Fibroblast of skin of back (primary cell): ENCODE measurements at places on chromosomes 3 and 15.

DNA sequence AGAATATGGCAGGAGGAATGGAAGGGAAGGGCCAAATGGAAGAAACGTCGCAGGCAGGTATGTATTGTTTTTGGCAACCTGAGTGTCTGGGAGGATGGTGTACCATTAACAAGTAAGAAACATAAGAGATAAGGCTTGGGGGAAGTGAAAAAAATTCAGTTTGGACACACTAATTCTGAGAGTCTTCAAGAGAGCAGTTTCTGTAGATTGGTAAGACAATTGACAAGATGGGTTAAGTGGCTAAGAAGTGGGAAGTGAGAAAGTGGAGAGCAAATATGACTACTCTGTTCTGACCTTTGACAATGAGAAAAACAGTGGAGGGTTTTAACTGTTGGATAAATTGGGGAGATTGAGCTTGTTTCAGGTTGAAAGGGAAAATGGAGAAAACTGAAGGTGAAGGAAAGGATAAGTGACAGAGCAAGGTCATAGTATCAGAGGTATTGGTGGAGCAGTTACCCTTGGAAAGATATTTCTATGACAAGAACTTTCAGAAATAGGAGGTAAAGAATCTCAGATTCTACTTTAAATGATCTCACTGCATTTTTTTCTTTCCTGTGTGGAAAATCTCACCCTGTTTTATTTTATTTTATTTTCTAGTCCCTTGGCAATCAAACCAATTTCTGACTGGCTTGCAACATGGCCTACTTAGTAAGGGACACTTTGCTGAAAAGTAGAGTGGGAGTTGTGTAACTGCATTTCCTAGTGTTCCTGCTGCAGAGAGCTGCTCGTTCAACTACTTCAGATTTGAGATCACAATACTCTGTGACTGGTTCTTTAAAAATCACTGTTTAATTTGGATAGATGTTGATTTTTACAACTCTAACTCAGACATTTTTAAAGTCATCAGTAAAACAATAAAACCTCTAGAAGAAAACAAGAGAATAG lies 23.1 kb upstream of the GABPB1 start:
- DNase-seq, result no peak

GRCh38 chr3:190169243-190169642 lies 48.5 kb upstream of the P3H2 start:
- no peak for DNase-seq

GRCh38 chr3:53842436-53843194 lies 3.6 kb downstream of the CHDH start:
- no peak for DNase-seq

DNA sequence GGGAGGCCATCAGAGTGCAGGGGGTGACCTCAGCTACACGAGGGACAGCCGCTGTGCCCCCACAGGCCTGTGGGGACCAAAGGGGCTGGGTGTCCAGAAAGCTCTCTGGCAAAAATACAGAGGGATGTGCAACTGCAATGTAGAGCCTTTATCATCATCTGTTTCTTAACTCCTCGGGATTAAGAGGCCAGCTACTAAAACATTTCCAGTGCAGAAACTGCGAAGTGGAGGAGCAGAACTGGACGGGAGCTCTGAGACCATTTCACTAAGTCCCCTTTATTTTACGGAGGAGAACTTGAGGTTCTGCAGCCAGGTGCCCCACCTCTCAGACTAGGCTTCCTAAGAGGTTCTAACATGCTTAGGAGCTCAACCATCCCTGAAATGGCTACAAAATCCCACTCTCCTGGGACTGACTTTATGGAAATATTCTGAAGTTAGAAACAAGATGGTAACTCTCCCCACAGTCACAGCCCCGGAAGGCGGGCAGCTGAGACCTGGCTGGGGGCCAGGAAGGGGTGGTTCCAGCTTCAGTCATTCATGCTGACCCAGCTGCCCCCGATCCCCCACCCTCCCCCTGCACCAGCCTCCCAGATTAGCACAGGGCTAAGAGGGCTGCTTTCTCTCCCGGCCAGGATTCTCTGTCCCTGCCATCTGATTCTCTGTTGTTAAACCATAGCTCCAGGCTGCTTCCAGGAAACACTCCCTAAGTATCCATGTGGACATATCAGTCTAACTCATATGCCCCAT lies 40.3 kb downstream of the UMPS start:
- DNase-seq, result peak; percentile 48

GRCh38 chr15:33975022-33975565 lies 6.8 kb downstream of the CHRM5 start:
- DNase-seq, result no peak

GRCh38 chr15:94105760-94106159 lies 125.6 kb upstream of the MCTP2 start:
- DNase-seq, result no peak

- no peak for DNase-seq
These were observed 111.9 kb downstream of the OXSM start for GRCh38 chr3:25901796-25902195.

DNA sequence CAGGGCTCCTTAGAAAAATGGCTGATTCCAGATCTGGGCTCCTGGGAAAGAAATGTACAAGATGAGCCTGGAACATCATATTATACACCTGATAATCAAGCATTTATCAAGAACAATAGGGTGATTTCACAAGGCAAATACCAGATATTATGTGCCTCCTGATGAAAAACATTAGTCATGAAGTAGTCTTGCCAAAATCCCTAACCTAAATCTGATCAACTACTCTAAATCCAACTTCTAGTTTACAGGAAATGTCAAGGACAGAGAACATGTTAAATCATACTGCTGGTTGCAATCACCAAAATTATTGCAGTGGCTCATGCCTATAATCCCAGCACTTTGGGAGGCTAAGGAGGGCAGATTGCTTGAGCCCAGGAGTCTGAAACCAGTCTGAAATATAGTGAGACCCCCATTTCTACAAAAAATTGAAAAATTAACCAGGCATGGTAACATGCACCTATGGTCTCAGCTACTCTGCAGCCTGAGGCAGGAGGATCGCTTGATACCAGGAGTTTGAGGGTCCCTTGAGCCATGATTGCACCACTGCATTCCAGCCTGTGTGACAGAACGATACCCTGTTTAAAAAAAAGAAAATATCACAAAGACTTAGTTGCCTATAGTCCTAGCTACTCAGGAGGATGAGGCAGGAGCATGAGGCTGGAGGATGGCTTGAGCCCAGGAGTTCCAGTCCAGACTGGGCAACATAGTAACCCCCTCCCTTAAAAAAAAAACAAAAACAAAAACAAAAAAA lies 34.9 kb upstream of the ATP13A3 start:
- DNase-seq, result peak; percentile 59

- no peak for DNase-seq
These were observed 213.7 kb downstream of the ALCAM start for GRCh38 chr3:105580296-105580965.

DNA sequence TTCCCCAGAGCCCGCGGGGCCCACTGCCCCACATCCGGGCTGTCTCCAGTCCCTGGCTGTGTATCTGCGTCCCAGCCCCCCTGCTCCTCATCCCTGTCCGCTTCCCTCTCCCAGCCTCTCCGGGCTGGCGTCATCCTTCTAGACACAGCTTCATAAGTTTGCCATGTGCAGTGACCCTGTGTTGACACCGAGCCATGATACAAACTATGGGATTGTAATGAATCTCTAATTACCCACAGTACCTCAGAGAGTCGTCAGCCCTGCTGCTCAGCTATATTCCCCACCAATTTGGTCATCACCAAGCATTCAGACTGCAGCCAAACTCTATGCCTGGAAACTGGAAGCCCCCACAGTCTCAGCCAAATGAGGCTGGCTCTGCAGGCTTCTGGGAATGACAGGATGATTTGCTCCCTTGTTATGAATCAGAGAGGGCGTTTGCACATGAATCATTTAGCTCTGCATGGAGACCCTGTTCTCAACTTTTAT lies 466.1 kb upstream of the ATP11B start:
- peak; percentile 74 for DNase-seq

DNA sequence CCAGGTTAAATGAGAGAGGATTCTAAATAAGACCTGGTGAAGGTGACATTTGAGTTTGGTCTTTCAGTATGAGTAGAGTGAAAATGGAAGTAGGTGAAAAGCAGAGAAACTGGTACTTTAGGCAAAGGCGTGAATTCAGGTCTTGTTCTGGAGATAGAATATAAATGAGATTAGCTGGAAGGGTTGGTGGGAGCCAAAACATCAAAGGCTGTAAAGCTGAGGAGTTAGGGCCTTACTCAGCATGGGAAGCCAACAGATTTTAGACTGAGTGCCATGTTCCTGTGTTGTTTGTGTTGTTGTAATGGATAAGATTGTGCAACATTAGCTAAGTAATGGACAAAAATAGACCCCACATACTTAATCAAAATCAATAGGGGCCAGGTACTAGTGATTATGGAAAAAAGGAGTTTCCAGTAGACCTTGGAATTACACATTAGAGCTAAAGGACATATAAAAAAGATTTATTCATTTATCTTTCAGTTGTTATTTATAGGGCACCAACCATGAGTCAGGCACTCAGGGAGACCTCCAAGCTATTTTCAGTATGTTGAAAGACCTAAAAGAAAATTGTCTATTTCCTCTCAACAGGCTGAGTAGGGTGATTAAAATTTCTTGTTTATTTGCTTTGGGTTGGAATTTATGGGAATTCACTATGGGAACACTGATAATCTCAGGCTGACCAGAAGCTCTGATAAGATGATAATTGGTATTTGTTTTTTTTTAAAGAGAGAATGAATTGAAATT lies 20.8 kb downstream of the ARL14 start:
- DNase-seq, result peak; percentile 88

DNA sequence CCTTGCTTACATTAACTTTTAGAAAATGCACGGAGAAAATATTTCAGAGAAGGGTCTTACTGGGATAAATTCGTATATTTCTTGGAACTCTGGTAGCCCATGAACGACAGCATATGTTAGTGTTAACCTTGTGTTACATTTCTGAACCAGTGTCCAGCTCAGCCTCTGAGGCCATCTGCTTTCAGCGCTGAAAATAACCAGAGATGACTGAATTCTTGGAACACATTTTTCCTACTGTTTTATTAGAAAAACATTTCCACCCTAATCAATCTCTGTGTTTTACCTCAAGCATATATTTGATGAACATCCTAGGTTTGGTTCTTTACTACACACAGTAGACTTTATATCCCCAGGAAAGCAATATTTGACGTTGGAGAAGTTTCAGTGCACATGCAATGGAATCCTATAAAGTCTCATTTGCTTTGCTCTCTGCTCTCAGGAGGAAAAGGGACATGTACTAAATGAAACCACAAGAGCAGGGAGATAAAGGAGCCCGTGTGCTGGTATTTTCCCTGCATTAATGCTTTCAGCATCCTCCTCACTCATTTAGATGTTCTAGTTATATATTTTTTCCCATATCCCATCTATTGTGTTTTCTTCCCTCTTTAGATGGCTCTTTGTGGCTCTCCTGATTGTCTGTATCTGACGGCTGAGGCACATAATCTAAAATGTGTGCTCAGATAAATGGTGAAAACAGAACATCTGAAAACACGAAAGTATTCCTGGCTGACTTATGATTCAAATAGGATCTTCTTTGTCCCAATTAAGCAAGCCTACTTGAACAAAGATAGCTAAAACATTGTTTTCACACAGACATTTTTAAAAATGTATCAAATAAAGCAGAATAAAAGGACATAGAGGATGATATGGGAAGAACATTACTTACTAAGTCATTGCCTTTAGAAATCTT lies 151.7 kb upstream of the KCNMB2 start:
- DNase-seq, result peak; percentile 29

DNA sequence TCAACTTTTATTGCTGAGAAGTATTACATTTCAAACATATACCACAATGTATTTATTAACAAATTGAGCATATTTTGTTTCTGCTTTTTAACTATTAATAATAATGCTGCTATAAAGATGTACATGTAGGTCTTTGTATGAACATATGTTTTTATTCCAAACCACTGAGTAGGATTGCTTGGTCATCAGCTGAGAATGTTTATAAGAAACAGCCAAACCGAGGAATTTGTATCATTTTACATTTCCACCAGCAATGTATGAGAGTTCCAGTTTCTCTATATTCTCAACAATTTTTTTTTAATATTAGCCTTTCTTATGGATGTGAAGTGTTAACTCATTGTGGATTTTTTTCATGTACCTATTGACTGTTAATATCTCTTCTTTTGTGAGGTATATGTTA lies 119.5 kb upstream of the MDFIC2 start:
- DNase-seq, result peak; percentile 77

GRCh38 chr15:89442155-89442554 lies 54.2 kb downstream of the RHCG start:
- no peak for DNase-seq

DNA sequence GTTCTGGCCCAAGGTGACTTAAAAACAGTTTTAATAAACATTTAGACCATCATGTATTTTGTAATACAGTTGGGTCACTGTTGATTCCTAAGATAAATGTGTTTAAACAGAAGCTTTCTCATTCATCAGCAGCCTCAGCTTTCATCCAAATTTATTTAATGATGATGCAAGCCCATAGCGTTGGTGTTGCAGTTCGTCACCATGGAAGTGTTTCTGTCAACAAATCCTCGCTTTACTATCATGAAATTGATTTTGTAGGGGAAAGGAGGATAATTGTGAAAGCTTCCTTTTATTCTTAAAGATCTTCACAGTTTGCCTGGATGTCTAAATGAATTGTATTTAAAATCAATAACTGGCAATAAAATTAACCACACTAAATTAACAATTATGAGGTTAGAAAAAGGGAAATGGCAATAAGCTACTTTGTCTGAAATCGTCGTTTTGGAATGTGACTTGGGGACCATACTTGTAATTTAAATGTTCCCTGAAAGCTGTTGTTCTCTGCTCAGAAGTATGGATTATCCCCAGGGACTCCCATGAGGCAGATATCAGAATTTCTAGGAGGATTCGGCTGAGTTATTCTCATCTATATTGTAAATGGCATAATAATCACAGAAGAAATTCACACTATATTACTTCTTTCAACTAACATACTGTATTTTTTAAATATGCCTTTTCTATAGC lies 29.0 kb downstream of the CMSS1 start:
- no peak for DNase-seq

DNA sequence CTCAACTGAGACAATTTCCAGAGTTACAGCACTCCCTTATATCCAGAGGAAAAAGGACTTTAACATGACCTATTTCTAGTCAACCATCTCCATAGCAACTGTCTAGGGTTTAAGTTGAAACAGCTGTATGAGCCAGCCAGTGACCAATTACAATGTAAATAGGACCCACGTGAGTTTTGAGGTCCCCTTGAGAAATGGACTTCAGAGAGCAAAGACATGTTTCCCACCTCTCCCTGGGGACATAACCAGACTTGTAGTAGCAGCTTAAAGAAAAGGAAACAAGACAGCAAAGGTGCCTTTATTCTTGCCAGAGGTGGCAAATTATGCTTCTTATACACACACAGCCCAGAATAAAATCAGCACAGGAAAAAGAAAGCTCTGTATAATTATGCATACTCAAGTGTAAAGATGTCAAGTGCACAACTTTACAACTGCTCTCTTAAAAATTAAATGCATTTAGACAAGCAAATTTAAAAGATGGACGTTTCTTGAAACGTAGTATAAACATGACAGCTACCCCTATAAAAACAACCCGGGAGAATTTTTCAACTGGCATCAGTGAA lies 40.2 kb downstream of the SUMF1 start:
- peak; percentile 93 for DNase-seq
